Activated T-helper 9 cell treated with anti-CD3 and anti-CD28 coated beads, Interleukin-2, amount 50 U/mL, for 16 hours (primary cell): ENCODE measurements at places on chromosomes 2 and 18.

- peak; percentile 44 for DNase-seq
Measured at GRCh38 chr2:86037141-86037794, 68.4 kb downstream of the POLR1A start.

GRCh38 chr2:96540136-96540535, 3.6 kb downstream of the ARID5A start:
- DNase-seq, result no peak

DNA sequence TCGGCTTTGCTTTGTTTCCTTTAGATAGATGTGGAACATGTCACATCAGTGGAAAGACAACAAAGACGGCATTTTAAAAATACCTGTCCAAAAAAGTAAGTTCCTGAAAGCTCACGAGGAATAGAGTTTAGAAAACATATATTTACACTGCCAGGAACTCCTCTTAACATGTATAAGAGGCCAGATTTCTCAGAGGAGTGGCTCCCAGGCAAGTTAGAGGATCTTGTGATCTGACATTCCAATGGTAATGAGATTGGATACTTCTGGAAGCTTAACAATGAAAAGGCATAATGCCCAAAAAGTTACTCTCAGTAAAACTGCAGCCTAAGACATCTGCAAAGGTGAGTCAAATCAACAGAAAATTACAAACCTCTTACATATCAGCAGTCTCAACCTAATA, 77.1 kb downstream of the CYRIA start:
- no peak for DNase-seq

DNA sequence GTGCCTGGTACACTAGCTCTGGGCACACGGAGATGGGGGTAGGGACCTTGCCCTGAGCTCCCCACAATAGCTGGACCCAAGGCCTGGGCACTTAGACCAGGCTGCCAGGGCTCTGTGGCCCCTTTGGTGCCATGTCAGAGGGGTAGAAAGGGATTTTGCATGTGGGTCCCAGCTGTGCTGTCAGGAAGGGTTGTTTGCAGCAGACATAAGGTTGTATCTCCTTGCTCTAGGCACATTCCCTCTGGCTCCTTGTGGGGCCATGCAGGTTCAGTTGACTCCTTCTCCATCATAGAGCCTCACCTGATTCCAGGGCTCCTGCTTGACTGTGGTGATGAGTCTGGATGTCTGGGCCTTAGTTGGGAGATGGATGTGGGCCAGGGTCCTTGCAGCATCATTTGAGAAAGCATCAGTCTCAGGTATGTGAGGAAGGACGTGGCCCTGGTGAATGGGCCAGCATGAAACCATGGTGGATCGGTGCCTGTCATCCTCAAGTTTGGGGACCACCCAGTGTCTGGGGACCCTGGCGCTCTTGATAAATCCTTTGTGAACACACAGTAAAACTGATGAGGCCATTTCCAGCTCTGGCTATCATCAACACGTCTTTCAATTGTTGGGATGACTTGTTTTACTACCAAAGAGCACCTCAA, 461.9 kb upstream of the HS6ST1 start:
- no peak for DNase-seq

GRCh38 chr2:203718087-203718486, 11.6 kb downstream of the CD28 start:
- no peak for DNase-seq

GRCh38 chr2:149132901-149133300, 94.4 kb downstream of the LYPD6B start:
- no peak for DNase-seq

GRCh38 chr18:21359746-21360145, 117.7 kb downstream of the GREB1L start:
- no peak for DNase-seq

- no peak for DNase-seq
Measured at GRCh38 chr18:809985-810642, 1.9 kb downstream of the YES1 start.

- DNase-seq, result peak; percentile 15
Measured at GRCh38 chr2:33441235-33441810, 35.1 kb upstream of the RASGRP3 start.

GRCh38 chr18:25256439-25256838, 95.5 kb downstream of the ZNF521 start:
- no peak for DNase-seq

DNA sequence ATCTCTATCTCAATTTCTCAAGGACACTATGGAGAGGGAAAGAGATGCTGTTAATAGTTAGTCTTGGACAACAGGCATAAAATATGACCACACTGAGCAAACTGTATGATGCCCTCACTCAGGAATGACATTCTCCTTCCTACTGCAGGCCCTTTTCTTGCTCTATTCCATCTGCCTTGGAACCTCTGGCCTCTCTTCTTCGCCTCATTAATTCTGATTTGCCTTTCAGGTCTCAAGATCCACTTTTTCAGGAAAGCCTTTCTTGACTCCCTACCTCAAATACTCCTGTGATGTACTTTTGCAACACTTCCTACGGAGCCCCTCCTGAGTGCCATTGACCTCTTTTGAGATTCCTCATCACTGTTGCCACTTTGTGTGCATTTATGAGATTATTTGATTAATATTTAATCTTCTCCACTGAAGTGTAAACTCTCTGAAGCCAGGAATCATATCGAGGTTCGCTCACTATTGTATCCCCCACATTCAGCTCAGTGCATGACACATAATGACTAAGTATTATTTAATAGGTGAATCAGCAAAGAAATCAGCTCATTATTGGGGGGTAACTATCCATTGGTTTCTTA, 21.3 kb upstream of the SPP2 start:
- DNase-seq, result no peak

GRCh38 chr18:47986620-47987387, 56.3 kb upstream of the SMAD2 start:
- no peak for DNase-seq

- no peak for DNase-seq
Measured at GRCh38 chr2:179455172-179455524, 190.5 kb upstream of the SESTD1 start.

DNA sequence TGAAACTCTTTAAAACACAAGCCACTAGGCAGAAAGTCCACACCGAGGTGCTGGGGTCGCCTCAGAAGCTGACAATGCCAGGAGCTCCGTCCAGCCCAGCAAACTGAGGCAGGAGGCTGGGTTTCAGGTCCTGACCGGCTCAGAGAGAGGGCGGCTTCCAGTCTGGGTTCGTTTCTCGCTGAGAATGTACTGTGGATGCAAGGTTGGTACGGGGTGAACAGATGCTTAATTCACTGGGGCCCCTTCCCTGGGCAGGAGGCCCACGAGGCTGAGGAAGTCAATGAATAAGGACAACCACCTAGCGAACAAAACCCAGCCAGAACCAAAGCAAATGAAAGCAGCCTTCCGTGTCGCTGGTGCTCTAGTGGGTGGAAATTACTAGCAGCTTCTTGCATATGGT, 142.0 kb downstream of the RTP5 start:
- DNase-seq, result no peak

- DNase-seq, result no peak
Measured at GRCh38 chr2:174888146-174888545, 117.0 kb downstream of the CHN1 start.

- no peak for DNase-seq
Measured at GRCh38 chr2:46296216-46296839, 879 bp upstream of the EPAS1 start.

GRCh38 chr2:150258781-150259307, 228.6 kb downstream of the RND3 start:
- no peak for DNase-seq

- no peak for DNase-seq
Measured at GRCh38 chr2:54209379-54209778, 46.6 kb downstream of the TSPYL6 start.

- DNase-seq, result no peak
Measured at GRCh38 chr2:239774933-239775622, 250.1 kb downstream of the NDUFA10 start.

DNA sequence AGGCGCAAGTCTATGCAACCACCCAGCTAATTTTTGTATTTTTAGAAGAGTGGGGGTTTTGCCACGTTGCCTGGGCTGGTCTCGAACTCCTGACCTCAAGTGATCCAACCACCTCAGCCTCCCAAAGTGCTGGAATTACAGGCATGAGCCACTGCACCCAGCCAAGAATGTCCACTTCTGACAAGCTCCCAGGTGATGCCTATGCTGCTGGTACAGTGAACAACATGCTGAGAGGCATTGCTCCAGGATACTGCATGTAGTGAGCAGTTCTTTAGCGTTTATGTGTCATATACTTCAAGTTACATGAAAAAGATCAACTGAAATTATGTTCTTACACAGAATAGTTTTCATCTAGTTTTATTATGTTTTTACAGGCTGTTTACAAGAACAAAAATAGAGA, 17.2 kb upstream of the ELAC1 start:
- no peak for DNase-seq

DNA sequence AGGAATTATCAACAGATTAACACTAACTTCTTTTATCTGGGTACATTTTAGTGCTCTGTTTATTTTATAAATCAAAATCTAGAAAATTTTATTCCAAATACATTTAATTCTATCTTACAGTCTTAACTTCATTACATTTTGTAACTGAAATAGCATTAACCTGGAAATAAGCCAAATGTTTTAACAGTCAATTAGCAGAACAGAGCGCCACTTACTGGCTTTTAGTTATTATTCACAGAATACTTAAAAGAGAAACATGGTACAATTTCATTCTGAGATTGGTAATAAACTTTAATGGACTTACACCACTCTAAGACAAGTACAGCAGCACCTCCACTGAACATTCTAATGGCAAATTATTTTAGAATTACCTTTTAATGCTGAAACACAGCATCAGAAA, 38.6 kb downstream of the SS18 start:
- no peak for DNase-seq

DNA sequence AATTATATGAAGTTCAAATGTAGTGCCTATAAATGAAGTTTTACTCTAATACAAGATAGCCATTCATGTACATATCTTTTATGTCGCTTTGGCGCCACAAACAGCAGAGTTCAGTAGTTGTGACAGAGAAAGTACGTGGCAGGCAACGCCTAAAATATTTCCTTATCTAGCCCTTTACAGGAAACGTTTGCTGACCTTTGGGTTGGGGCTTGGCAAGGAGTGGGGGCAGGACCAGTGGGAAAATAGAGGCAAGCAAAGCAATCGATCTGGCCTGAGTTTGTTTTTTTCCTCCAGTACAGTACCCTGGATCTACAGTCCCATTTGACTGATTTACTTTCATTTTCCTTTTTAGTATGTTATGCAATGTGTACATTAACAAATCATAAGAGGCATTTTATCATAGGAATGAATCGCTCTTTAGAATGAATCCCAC, 13.1 kb downstream of the CCDC68 start:
- DNase-seq, result no peak

- no peak for DNase-seq
Measured at GRCh38 chr2:238262496-238263122, 22.8 kb upstream of the HES6 start.

- DNase-seq, result no peak
Measured at GRCh38 chr2:102321941-102322719, 10.8 kb downstream of the IL1RL1 start.

DNA sequence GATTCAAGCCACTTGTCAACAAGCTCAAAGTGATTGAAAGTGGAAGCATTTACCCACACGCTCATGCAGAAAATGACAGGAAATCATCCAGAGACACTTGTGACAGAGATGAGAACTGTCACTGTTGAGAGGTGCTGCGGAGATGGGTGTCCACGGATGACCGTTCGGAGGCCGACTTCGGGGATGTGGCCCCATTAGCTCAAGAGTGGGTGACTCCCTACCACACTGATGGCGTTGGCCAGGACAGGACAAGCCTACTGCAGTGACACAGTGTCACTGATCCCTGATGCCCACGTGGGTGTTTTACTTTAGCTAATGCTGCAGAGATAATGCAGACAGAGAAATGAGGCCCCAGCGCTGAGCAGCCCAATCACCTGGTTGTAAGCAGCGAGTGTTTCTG, 81.5 kb upstream of the YWHAQ start:
- DNase-seq, result peak; percentile 21

DNA sequence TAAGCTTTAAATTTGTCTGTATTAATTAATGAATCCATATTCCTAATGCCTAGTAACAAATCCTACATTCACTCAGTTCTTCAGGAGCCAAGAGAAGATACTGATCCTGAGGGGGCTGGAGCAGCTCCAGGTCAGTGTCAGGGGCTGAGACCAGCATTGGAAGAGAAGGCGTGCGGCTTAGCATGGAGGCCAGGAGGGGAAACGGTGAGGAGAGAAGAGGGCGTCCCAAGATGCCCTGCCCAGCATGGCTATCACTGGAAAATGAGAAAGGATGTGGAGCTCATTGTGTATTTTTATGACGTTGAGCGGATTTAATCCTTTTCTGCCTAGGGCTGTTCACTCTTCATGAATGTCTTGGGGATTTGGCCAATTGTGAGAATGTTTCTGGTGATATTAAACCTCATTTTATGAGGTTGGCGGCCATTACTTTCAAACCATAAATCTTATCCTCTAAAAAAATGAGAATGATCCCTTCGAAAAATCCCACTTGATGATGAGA, 131.7 kb downstream of the KCTD1 start:
- no peak for DNase-seq

DNA sequence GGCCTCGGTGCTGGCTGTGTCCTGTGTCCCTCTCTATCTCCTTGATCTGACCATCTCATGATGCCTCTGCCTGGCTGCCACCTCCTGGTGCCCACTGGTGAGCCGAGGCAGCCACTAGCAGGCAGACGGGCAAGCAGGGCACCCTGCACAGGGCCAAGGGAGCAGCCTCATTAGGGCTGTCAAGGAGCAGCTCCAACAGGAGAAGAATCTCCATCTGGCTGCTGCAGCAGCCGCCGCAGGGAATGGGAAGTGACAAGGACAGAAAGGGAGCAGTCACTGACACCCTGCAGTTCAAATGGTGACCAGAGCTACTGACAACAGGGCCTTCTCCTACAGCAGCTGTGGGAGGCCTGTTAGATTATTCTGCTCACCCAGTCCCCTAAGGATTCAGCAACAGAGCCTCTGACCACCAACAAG, 32.6 kb downstream of the ALPK2 start:
- no peak for DNase-seq

DNA sequence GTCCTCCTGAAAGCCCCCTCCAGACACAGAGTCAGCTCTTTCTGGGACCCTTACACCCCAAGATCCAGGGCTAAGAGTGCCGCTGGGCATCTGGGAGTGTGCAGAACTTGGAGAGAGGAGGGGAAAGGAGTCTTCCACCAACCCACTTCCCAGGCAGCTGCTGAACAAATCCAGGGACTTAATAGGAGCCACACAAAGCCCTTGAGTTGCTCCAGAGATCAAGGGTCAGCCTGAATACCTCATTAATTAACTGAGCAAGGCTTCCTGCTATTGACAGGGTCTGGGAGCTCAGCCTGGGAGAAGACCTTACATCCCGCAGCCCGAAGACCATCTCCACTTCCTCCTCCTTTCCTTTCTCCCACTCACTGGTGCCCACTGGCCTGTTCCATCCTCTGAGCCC, 108.3 kb downstream of the CELF4 start:
- no peak for DNase-seq

GRCh38 chr2:197571627-197572271, 55.9 kb downstream of the MOB4 start:
- DNase-seq, result no peak
